ENCODE measurements at places on chromosomes 1 and 21. TPM values are rescaled to one million over a fixed set of nuclear protein-coding genes. Genes with fewer than 3 reads are reported as not detected.

Gene NPR1
- 13.8 TPM for polyA plus RNA-seq

GRCh38 chr1:54028306-54029251, 10.6 kb upstream of the LDLRAD1 start:
- DNase-seq: no peak

GRCh38 chr1:153572569-153573015, 6.9 kb upstream of the S100A2 start:
- peak; percentile 47 for DNase-seq

DNA sequence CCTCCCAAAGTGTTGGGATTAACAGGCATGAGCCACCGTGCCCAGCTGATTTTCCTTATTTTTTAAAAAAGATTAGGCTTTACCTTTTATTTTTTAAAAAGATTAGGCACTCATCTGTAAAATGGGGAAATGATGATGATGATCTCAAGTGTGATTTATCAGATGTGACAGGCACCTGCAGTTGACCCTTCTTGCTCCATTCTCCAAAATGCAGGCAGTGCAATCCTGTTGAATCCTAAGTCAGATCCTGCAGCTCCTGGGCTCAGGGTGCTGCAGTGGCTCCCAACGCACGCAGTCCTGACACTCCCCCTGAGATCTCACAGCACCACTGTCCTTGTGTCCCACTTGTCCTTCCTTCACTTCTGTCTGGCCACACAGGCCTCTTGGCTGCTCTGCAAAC, 257.3 kb upstream of the KAZN start:
- no peak for DNase-seq

All from muscle of arm (tissue), 14 donors.